ENCODE measurements at places on chromosomes 3 and 15. TPM values are rescaled to one million over a fixed set of nuclear protein-coding genes. Genes with fewer than 3 reads are reported as not detected.

GRCh38 chr15:35479423-35479822 lies 66.5 kb downstream of the DPH6 start:
- DNase-seq: no peak
- H3K36me3 ChIP-seq: no peaks in the 10 kb centered on the region
- H3K27ac ChIP-seq: no peak overlapping the region

DNA sequence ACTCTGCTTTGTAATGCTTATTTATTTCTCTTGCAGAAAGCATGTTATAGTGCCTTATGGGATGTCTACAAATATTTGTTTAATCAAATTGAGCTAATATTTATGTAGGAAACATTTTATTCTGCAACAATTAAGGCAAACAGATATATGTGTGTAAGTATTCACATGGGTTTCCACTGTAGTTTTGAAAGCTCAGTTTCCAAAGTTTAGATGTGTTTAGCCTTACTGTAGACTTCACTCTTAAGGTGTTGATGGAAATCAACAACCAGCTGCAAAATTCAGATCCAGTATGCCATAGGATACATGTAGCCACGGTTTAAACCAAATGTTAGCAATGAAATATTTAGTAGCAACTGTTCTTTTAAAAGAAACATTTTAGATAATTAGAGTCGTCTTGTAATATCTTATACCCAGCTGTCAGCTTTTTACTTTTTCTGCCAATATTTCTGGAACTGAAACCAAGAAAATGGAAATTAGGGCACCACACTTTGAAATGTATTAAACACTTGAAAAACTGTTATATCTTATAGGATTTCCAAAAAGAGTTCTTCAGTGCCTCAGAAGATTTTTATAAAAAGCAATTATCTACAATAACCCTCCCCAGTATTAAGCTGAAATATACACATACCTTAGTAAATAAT lies 18.5 kb downstream of the PIK3CA start:
- no peak overlapping the region for H3K27ac ChIP-seq
- no peak overlapping the region for H3K4me3 ChIP-seq
- no peak for DNase-seq
- no peaks in the 10 kb centered on the region for H3K27me3 ChIP-seq
- peaks cover 8% of the 10 kb centered on the region for H3K36me3 ChIP-seq

- peaks cover 5% of the 10 kb centered on the region for H3K36me3 ChIP-seq
- H3K27ac ChIP-seq: no peak overlapping the region
- H3K4me1 ChIP-seq: peaks cover 1% of the 10 kb centered on the region
Measured at GRCh38 chr15:82313446-82313845, 35.8 kb downstream of the GOLGA6L10 start.

DNA sequence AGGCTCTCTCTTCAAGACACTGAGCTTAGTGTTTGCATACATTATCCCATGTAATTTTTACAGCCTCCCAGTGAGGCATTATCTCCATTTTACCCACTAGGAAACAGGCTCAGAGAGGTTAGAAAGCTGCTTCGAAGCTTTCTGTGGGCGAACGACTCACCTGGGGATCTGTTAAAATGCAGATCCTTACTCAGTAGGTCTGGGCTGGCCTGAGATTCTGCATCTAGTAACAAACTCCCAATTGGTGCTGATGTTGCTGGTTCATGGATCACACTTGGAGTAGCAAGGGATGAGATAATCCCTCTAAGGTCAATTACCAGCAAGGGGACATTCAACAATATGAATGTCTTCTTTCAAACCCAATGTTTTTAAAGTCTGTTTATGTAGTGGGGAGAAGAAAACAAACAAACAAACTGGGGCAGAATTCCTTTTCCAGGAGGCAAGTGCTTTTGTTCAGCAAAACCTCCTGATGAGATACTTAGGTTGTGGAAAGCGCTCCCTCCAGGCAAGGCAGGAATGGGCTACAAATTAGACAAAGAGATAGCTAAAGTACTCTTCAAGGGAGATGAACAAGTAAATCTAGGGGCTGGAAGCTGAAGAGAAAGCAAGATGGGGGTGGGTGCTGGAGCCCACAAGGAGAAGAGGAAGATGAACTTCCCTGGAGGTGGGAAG lies 311.9 kb downstream of the SHQ1 start:
- H3K4me1 ChIP-seq: peaks cover 8% of the 10 kb centered on the region
- no peak for DNase-seq
- H3K4me3 ChIP-seq: no peak overlapping the region
- no peak overlapping the region for H3K27ac ChIP-seq
- peaks cover 8% of the 10 kb centered on the region for H3K27me3 ChIP-seq
- H3K36me3 ChIP-seq: peaks cover 6% of the 10 kb centered on the region

The CHRNA7 gene
- total RNA-seq: 0.43 TPM

- DNase-seq: no peak
- H3K36me3 ChIP-seq: no peaks in the 10 kb centered on the region
- peaks cover 11% of the 10 kb centered on the region for H3K4me1 ChIP-seq
- H3K4me3 ChIP-seq: no peak overlapping the region
Measured at GRCh38 chr15:51129535-51130188, 35.0 kb upstream of the TNFAIP8L3 start.

The SOX14 gene
- not detected for total RNA-seq

DNA sequence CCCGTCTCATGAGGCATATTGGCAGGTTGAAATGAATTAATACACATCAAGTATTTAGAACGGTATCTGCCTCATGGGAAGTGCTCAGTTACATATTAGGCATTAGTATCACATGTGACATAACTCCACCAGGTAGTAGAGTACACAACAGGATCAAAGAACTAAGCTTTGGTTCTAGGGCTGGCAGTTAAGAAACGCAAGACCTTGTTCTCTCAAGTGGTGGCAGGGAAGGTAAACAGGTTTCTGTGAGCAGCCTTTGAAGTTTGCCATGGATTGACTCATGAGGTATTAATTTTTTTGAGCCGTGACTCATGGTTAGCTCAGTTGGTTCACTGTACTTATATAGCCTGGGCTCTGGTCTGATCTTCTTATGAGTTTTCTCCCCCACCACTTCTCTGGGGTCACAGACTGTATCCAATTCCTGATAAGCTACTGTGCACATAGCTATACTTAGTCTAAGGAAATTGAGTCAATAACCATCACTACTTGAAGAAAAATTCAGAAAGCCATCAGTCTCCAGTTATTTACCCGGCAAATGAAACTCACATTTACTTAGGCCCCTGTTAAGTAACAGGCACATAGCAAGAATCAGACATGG lies 155.6 kb upstream of the STT3B start:
- H3K4me3 ChIP-seq: no peak overlapping the region
- no peaks in the 10 kb centered on the region for H3K36me3 ChIP-seq
- no peaks in the 10 kb centered on the region for H3K27me3 ChIP-seq
- no peak for DNase-seq
- H3K27ac ChIP-seq: no peak overlapping the region

- DNase-seq: no peak
- H3K4me3 ChIP-seq: no peak overlapping the region
- no peaks in the 10 kb centered on the region for H3K4me1 ChIP-seq
Measured at GRCh38 chr3:3951071-3951470, 151.8 kb downstream of the LRRN1 start.

The ABI3BP gene
- total RNA-seq: not detected

DNA sequence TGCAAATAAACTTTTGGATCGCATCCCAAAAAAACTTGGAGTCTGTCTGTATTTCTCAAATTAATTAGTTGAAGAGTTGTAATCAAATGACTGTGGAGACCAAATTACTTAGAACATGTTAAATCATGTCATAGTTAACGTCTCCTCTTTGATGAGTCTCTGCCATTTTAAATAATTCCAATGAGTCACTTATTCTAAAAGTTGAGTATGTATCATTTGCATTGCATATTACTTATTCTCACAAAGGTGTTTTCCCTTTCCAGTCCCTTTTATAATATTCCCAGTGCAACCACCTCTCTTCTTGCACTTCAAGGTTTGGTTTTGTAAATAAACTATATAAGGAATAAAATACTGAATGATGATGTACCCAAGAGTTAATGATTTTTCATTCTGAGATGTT lies 36.0 kb upstream of the MBNL1 start:
- H3K27ac ChIP-seq: no peak overlapping the region
- peaks cover 52% of the 10 kb centered on the region for H3K4me1 ChIP-seq
- no peaks in the 10 kb centered on the region for H3K27me3 ChIP-seq
- H3K36me3 ChIP-seq: peaks cover 10% of the 10 kb centered on the region
- H3K4me3 ChIP-seq: no peak overlapping the region
- DNase-seq: no peak

DNA sequence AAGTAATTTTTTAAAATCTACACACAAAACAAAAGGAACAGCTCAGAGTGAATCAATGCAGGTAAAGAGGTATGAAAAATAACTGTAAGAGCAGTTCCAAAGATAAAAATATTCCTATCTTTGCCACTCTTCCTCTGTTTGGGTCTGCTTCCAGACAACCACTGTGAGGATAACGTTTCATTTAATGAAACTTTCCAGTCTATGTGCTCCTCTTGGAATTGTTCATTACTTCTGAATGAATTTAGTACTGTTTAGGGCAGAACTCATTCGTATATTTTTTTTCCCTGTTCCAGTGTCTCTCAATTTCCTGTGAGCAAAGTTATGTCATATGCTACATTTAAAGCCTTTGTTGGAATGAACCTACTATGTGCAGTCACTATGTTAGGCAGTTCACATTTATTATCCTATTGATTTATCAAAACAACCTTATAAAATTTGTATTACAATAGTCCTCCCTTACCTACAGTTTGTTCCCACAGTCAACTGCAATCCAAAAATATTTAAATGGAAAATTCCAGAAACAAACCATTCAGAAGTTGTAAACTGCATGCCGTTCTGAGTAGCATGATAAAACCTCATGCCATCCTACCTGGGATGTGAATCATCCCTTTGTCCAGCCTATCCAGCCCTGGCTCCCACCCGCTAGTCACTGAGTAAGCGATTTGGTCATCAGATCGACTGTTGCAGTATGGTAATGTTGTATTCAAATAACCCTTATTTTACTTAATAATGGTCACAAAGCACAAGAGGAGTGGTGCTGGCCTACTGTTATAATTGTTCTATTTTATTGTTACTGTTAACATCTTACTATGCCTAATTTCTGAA lies 98.1 kb downstream of the TMCC1 start:
- no peak overlapping the region for H3K4me3 ChIP-seq
- no peak overlapping the region for H3K27ac ChIP-seq

- no peaks in the 10 kb centered on the region for H3K4me1 ChIP-seq
- no peak overlapping the region for H3K27ac ChIP-seq
- DNase-seq: no peak
- H3K36me3 ChIP-seq: no peaks in the 10 kb centered on the region
- H3K27me3 ChIP-seq: no peaks in the 10 kb centered on the region
Measured at GRCh38 chr3:352599-352998, 156.0 kb downstream of the CHL1 start.

The GNAT1 gene
- total RNA-seq: not detected

DNA sequence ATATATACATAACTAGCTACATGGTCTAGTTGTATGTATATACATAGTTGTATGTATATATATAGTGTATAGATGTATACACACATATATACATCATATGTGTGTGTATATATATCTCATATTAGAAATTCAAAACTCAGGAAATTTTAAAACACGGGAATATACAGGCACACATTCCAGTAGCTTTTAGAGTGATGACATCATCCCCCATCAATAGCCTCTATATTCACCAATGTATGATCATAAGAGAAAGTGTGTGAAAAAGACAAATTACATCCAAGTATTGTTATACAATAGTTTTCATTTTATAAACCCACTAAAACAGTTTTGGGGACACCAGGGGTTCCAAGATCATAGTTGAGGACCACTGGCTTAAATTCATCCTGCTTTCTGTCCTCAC lies 23.0 kb downstream of the SCN10A start:
- H3K4me1 ChIP-seq: no peaks in the 10 kb centered on the region
- no peak overlapping the region for H3K27ac ChIP-seq
- H3K27me3 ChIP-seq: peaks cover 5% of the 10 kb centered on the region

DNA sequence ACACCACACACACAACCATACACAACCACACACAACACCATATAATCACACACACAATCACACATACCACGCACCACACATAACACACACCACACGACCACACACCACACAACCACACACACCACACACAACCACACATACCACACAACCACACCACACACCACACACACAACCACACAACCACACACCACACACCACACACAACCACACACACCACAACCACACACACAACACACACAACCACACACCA lies 24.2 kb downstream of the CPN2 start:
- H3K27me3 ChIP-seq: peaks cover 9% of the 10 kb centered on the region
- no peak for DNase-seq
- no peak overlapping the region for H3K4me3 ChIP-seq
- H3K27ac ChIP-seq: no peak overlapping the region
- H3K4me1 ChIP-seq: no peaks in the 10 kb centered on the region
- no peaks in the 10 kb centered on the region for H3K36me3 ChIP-seq

- H3K27ac ChIP-seq: no peak overlapping the region
- no peak overlapping the region for H3K4me3 ChIP-seq
- no peaks in the 10 kb centered on the region for H3K27me3 ChIP-seq
- no peaks in the 10 kb centered on the region for H3K4me1 ChIP-seq
- H3K36me3 ChIP-seq: no peaks in the 10 kb centered on the region
Measured at GRCh38 chr15:47212222-47213010, 504.9 kb upstream of the SEMA6D start.

The INSYN1 gene
- total RNA-seq: not detected

DNA sequence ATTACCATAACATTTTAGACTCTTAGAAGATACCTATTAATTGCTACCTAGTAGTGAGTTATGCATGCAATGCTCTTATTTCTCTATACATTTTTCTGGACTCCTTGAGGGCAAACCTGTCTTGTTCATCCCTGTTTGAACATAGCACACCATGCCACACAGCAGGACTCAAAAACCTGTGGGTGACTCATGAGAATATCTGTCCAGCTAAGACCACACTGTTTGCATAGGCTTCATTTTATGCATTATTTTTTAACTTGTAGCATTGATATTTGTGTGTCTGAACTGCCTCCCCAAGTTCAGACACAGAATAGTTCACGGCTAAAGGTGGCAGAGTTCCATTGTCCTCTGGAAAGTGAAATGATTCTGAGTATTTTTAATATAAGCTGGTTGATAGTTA lies 1.8 kb downstream of the LMCD1 start:
- H3K27ac ChIP-seq: no peak overlapping the region
- peaks cover 14% of the 10 kb centered on the region for H3K27me3 ChIP-seq
- DNase-seq: no peak
- H3K4me3 ChIP-seq: no peak overlapping the region
- no peaks in the 10 kb centered on the region for H3K36me3 ChIP-seq

DNA sequence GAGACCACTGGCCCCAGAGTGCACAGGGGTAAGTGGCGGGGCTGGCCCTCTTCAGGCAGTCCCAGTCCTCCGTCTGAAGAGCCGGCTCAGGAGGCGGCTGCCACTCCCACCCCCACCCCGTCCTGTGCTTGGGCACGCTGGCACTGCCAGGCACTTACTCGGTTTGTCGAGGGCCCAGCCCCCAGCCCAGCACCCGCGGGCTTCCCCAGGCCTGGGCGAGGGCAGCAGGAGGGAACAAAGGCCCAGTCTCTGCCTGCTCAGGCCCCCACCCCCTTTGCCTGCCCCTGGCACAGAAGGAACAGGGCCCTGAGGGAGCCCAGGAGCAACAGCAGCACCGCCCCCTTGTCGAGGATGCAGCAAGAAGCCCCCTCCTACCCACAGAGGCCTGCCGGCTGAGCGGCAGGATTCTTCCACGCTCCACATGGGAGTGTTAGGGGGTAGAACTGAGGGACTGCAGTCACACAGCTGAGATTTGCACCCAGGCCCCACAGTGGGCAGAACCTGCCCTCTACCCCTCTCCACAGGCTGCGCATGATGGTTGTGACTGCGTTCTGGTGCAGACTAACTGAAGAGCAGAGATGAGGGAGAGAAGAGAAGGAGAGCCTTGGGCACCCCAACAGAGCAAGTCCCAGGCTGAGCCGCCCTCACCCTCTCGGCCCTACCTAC lies 8.9 kb downstream of the DUSP7 start:
- no peak overlapping the region for H3K4me3 ChIP-seq
- H3K36me3 ChIP-seq: peaks cover 16% of the 10 kb centered on the region
- H3K27me3 ChIP-seq: no peaks in the 10 kb centered on the region
- H3K4me1 ChIP-seq: peaks cover 16% of the 10 kb centered on the region
- H3K27ac ChIP-seq: no peak overlapping the region

All from activated naive CD8-positive, alpha-beta T cell treated with anti-CD3 and anti-CD28 coated beads, Interleukin-2, amount 10 ng/mL, durations not matched to agents 7 days and 5 days (primary cell).